Activated gamma-delta T cell treated with anti-CD3 and anti-CD28 coated beads, Interleukin-2, amount 50 U/mL, for 16 hours (primary cell): ENCODE measurements at places on chromosomes 13 and 19.
A peak's percentile ranks its signal among the peaks of the same experiment; 100 is the strongest.

DNA sequence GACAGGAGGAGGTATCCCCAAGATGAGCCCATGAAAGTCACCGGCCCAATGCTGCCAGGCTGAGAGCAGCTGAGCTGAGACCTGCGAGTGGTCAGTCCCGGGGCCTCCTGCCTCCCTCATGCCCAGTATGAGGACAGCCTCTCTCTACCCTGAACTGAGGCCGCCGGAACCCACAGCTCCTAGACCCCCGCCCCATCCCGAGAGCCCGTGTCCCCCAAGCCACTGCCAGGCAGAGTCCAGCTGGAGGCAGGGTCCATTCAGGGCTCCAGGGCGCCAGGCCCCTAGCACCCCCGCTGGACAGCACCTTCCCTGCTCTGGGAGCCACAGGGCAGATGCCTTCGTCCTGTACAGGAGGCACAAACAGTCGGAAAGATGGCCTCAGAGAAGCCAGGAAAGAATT, 38.7 kb downstream of the MLLT1 start:
- no peak for DNase-seq

DNA sequence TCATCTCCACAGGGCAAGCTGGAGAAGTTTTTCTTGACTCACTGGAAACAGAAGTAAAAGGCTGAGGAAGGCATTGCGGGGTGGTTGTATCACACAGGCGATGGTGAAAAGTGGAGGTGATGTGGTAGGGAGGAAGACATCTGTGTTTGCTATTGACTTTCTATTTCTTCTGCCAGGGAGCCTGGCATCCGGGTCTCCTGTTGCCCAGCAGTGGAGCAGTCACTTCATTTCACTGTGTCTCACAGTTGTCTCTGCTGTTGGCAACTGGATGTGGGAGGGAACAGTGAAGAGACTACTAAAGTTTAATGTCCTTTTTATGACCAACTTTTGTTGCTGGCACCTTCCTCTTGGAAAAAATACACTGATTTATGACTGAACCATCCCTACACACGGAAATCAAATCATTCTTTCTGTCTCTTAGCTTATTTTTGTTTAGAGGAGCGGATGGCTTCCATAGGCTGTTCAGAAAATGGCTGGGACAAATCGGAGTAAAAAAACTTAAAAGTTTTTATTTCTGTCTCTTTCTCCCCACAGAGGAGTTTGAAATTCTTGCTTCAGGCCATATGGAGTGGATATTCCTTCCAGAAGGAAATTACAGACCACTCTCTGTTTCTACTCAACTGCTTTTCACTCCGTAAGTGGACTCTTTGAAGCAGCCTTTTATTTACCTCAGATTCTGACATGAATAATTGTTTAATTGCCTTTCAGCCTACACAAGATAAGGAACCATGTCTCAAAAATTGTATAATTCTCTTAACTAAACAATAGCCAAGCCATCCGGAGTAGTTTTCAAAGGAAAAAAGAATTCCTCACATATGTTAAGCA, 23.8 kb upstream of the MEDAG start:
- no peak for DNase-seq

DNA sequence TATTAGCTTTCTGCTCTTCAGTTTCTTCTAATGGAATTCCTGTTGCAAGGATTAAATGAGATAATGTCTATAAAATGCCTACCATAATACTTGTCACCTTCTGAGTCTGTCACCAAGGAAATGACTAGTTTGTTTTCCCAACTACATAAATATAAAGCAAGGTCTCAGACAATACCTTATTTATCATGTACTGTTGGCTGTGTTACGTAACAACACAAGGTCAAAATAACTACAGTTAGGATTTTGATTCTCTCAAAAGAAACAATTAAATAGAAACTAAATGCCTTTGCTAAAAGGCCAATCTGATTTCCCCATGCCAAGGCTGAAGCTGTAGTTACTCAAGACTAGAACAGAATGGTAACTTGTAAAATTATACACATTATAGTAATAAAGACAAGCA, 134.5 kb downstream of the PCDH9 start:
- DNase-seq, result no peak

GRCh38 chr13:106232681-106233080, 302.8 kb downstream of the EFNB2 start:
- no peak for DNase-seq

DNA sequence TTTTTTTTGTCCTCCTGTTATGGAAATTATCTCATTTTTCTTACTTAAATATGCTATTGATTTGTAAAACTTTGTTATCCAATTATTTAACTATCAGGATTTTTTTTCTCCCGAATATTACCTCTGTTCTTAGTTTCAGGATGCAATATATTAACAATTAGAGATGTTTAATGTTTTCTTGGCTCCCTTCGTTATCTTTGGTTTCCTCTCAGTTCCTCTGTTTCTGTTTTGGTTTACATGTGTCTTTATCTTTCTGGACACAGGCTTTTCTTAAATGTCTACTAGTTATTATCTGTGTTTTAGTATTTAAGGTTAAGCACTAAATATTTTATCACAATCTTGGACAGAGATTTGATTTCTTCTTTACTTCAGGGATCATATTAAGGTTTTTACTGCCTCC, 462.2 kb upstream of the SLC10A2 start:
- no peak for DNase-seq

- DNase-seq, result no peak
Observed at GRCh38 chr19:38978326-38978689, 2.8 kb upstream of the FBXO17 start.

- no peak for DNase-seq
Observed at GRCh38 chr13:33167491-33167890, 118.1 kb downstream of the STARD13 start.

DNA sequence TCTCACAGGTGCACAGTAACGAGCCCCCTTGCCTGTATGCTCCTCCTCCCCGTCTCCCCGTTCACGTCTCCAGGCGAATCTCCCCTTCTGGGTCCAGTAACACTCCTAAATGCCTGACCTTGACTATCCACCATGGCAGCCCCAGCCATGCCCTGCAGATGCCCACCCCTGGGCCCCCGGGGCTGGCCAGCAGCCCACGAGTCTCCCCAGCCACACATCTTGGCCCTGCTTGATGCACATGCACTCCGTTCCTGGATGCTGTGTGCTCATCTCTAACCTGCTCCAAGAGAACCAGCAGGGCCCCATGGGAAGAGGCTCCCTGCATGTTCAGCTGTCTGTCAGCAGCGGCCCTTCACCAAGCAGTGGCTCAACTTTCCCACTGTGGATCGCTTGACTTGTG, 32.0 kb downstream of the HPN start:
- no peak for DNase-seq

DNA sequence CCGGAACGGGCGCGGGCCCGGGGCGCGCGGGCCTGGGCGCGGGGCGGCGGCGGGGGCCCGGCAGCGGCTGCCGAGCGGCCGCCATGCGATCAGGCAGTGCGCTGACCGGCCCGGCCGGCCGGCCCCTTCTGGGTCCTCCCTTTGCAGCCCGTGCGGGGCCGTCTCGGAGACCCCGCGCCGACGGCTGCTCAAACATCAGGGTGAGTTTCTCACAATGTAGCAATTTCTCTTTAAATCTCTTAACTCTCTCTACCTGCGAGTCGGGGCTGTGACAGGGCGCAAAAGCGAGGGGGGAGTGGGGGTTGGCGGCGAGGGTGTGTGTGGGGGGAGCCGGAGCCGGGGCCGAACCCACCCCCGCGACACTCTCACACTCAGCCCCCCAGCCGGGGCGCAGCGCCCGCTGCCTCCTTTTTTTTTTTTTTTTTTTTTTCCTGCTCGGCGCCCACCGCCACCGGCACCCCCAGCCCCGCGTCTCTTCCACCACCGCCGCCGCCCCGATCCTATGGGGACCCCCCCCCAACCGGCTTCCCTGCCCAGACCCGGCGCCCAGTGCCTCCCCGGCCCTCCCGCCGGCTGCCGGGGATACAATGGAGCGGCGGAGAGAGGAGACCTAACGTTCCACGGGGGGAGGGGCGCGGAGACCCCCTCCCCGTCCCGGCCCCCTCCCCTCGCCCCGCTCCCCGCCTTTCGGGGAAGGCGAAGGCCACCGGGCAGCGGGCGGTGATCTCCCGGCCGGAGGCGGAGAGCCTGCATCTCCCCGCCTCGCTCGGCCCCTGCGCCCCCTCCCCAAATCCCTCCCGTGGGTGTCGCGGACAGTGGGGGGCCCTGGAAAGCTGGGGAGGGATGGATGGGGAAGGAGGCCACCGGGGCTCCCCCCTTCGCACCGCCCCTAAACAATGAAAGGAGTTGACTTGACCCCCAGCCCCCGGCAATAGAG, at the start of gene BICRA:
Gene BICRA (plus strand): TSS at position 166 of the 937 bp plus-strand sequence. CDS start 64,441 bp downstream, outside the sequence.
- peak; percentile 70 for DNase-seq

DNA sequence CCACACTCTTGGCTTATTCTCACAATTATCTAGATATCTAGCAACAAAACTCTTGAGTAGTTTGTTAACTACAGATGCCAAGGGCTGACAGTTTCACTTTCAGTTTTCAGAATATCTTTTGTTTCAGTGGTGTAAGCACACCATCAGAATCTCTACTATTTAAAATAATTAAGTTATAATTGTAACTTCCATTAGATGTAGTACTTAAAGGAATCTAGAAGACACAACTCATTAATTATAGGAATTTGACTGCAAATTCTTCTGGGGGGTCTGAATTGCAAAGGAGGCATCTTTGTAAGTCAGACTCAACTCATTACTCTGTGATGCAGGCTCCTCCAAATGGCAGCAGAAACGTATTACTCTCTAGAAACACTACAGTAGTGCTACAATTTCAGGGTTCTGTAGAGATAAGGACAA, 44.9 kb upstream of the USPL1 start:
- DNase-seq, result no peak

DNA sequence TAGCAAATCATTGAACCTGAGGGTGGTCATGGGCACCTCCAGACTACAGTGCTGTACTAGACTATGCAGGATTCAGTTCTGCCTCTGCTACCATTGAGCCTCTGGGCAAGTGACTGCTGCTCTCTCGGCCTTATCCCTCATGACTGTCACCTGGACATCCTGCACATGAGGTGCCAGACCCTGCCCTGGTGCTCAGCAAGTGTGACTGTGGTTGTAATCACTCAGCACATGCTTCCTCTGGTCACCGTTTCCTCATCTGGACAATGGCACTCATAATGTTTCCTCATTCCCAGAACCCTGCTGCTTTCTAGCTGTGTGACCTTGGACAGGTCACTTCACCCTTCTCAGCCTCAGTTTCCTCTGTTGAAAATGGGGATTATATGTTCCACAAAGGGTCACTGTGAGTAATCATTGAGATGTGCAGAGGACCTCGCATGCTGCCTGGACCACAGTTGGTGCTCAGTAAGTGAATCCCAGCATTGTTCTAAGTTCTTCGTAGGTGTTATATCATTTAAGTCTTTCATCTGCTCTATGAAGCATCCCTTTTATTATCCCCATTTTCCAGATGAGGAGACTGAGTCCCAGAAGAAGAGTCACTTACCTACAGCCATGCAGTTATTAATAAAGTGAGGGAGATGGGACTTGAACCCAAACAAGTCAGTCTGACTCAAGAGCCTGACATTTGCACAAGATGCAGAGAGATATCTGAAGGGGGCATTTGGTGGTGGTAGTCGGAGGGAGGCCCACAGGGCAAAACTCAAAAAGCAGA, 3.2 kb downstream of the SYT3 start:
- DNase-seq, result no peak

GRCh38 chr19:58558066-58558622, at the start of gene UBE2M:
TSS of gene UBE2M (minus strand) at chr19:58558611. CDS start at chr19:58558381, 230 bp downstream.
- DNase-seq, result peak; percentile 37

- DNase-seq, result no peak
Observed at GRCh38 chr19:35911173-35911572, 3.1 kb upstream of the TYROBP start.

GRCh38 chr13:48615049-48615448, 38.7 kb upstream of the CYSLTR2 start:
- no peak for DNase-seq

- DNase-seq, result no peak
Observed at GRCh38 chr13:28485996-28486543, 8.9 kb downstream of the FLT1 start.

- DNase-seq, result no peak
Observed at GRCh38 chr13:112807653-112808376, 118.0 kb downstream of the ATP11A start.
